ENCODE measurements at places on chromosomes 12 and 14.
A peak's percentile ranks its signal among the peaks of the same experiment; 100 is the strongest.

DNA sequence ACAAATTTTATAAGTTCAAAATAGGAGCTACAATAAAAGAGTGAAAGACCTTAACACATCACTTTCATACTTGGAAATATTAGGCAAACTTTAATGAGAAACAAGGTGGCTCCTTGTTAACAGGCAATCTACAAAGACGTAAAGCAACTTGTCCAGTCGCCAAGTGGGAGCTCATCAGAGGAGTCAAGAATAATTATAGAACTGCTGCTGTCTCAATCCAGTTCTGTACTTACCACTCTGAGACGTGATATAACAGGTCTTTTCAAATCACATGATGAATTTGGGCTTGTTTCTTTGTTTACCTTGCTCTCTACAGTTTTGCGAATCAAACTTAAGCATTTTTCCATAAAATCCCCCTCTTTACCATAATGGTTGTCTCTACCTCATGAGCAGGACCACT lies 3.6 kb downstream of the YBX3 start:
- DNase-seq = no peak

DNA sequence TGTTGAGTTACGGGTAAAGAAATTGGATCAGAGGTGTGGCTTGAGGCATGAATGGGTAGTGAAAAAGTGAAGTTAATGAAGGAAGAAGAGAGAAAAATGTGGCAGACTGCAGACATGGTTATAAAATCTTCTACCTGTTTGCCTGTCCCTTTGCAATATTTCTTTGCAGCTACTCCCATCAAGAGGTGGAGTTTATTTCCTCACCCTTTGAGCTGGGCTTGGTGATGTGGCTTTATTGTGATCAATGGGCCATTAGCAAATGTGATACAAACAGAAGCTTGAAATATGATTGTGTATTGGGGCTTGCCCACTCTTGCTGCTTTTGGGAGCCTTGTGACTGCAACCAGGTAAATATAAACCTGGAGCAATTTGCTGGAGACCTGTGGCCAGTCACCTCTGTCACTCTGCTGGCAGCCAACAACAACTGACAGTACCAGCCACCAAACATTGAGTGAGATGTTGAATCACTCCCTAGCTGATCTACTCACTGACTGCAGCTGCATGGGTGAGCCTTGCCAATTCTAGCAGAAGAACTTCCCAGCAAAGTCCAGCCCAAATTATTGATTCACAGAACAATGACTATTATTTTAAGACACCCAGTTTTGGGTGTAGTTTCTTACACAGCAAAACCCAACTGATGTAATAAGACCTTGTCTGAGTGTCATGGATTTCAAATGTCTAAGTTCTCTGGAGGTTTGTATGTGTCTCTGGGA lies 151.0 kb upstream of the ATP2B1 start:
- DNase-seq = no peak

DNA sequence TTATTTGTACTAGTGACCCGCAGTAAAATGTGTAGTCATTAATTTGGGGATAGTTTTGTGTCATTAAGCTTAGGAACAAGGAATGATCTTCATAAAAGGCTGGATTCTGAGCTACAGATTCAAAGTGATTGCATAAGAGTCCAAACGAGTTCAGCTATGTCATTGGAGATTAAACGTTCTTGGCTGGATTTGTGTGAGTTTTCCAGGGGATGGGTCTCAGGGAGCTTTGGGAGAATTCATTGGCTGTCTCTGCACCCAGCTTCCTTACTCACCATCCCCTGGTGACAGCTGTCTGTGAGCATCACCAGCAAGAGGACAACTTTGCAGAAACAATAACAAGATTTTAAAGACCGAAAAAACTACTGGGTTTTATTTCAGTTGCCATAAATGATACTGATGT lies 130.4 kb downstream of the DAAM1 start:
- no peak for DNase-seq

GRCh38 chr12:127774828-127775227 lies 492.1 kb upstream of the TMEM132C start:
- no peak for DNase-seq

DNA sequence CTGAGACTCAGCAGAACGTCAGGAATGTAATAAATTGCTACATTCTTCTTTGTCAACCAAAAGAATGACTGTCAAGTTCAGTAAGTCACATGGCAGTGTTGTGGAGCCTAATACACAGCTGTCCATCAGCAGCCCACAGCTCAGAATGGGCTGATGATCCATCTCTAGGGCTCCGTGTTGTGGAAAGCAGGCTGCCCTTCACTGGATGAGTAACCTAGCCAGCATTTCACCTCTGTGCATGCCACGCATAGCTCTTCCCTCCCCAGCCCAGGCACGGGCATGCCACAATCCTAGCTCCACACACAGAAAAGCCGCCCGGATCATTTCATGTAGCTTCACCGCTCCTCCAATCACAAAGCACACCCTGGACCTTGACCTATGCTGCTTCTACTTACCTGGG lies 878.0 kb upstream of the TMEM132C start:
- no peak for DNase-seq

DNA sequence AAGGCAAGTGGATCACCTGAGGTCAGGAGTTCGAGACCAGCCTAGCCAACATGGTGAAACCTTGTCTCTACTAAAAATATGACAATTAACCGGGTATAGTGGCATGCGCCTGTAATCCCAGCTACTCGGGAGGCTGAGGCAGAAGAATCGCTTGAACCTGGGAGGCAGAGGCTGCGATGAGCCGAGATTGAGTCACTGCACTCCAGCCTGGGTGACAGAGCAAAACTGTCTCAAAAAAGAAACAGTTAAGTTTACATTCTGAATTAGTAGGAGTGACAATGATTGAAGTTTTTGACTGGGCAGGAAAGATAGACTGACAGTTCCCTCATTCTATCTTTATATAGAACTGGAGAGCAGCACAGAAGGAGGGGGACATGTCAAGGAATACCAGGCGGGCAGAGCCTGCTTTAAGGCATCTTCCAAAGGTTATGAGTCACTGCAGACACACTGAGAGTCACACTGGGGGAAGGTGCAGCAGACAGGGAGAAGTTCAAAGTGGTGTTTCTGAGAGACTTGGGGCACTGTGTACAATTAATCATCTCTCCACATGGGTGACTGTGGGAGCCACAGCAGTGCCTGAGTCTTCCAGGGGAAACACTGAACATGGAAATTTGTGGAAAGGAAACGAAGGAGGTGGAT lies 42.8 kb upstream of the RNASE3 start:
- DNase-seq = no peak

- no peak for DNase-seq
These were observed 37.4 kb downstream of the DAD1 start for GRCh38 chr14:22551605-22551997.

DNA sequence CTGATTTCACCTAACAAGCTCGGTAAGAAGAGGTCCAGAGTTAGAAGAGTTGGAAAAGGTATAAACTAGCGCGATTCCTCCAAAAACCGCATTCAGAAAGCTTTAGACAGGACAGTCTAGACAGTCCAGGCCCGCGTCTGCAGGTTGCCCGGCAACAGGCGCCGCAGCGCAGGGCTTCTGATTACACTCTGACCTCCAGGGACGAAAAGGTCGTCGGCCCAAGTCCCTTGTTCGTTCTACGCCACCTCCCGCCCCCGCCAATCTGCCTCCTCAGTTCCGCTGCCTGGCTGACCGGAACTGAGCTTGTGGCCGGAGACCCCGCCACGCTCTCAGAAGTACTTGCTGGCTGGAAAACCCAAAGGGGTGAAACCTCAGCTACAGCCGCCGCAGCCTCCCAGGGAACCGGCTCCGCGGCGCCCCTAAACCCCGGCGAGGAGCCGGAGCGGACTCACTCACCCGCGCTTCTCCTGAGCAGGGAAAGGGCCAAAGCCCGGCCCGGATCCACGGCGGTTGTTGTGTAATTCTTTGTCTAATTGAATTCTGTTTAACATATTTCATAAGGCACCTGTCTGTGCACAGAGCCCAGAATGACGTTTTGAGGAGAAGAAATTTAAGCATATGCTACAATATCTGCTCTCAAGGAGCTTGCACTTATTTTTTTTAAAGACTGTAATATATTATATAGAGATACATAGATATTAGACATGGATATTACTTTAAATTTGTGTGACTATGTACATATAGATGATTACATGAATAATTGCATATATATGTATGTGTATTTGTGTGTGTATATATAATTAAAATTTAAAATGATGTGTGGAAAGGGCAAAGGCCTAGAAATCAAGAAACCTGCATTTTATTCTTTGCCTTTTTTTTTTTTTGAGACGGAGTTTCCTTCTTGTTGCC lies at the start of gene CAPS2:
CAPS2 (minus strand) TSS at position 407 of the 909 bp plus-strand sequence. CDS start 3,826 bp downstream, outside the sequence.
- DNase-seq = peak; percentile 75

DNA sequence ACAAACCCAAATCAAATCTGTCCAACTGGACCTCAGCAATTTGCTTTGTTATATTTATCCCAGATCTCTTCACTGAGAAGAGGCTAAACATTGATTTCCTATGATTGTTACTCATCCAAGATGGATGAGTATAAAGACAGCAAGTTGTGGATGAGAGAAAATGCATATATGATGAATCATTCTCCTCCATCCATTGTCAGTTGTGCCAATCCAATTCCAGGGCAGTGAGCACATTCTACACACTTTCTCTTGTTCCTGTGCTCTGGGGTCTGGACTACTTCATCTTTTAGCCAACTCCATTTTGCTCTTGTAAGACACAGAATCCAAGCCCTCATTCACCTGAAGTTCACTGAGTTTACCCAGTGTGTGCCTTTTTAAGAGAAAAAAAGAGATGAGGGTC lies 105.7 kb downstream of the GCH1 start:
- DNase-seq = no peak

DNA sequence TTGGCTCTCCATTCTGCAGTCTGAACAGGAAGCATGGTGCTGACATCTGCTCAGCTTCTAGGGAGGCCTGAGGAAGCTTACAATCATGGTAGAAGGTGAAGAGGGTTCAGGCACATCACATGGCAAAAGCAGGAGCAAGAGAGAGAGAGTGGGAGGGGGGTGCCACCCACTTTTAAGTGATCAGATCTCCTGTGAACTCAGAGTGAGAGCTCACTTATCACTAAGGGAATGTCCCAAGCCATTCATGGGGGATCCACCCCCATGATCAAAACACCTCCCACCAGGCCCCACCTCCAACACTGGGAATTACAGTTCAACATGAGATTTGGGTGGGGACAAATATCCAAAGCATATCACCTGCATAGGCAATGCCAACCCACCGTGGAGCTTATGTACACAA lies 9.8 kb upstream of the GNG2 start:
- no peak for DNase-seq

GRCh38 chr14:81723956-81724355 lies 190.3 kb upstream of the SEL1L start:
- no peak for DNase-seq

- no peak for DNase-seq
These were observed 18.9 kb upstream of the COCH start for GRCh38 chr14:30855345-30856037.

DNA sequence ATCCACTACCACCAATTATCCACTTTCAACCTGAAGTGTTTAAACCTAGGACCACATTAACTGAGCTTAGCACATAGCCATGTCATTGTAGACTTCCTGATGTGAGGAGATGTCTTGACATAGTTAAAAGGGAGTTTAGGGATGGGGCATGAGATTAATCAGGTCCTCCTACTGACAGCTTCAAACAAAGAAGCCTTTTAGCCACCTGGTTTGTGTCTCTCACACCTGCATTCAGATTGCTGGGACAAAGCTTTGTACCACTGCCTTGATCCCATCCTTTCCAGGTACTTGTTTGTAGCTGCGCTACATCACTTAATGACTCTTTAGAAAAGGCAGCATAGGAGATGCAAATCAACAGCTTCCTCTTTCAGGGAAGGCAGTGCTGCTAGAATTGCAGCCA lies 340.7 kb upstream of the DDHD1 start:
- no peak for DNase-seq

- DNase-seq = no peak
These were observed 127.1 kb upstream of the CNTN1 start for GRCh38 chr12:40565029-40565633.

DNA sequence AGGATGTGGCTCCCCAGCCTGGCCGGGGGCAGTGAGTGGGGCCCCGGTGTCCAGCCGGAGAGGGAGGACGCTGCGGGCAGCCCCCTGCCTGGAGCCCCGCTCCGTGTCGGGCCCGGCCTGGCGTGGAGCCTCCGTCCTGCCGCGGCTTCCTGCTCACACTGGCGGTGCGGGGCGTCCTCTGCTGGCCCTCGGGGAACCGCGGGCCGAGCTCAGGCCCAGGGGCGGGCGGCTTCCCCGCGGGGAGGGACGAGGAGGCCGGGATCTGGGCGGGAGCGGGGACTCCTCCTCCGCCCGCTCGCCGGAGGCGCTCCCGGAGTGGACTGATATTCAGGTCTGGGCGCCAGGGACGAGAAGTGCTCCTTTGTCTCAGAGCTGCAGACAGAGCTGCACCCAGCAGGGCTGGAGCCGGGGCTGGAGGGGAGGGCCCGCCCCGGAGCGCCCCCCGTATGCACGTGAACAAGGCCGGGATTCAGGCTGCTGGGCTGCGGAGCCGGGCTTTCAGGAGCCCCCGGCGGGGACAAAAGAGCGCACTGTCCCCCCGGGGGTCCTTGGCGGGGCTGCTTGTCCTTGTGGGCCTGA lies 2.2 kb downstream of the MMP17 start:
- peak; percentile 24 for DNase-seq

- DNase-seq = no peak
These were observed 420.2 kb downstream of the SLC6A15 start for GRCh38 chr12:84492351-84492883.

DNA sequence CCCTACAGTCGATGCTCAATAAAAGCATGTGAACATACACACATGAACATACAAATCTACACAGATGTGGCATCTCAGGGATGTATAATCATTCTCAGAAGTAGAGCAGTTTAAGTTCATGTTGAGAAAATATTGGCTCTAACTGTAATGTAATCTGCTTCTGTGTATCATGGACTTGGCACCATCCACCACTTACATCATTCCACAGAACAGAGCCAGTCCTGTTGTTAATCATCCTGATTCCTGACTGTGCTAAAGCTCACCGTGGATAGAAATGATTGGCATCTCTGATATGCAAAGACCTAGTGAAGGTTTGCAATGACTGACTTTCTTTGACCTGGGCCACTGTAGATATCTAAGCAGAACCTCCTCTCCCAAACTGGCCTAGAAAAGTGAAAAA lies 1141.3 kb downstream of the BCL11B start:
- no peak for DNase-seq

DNA sequence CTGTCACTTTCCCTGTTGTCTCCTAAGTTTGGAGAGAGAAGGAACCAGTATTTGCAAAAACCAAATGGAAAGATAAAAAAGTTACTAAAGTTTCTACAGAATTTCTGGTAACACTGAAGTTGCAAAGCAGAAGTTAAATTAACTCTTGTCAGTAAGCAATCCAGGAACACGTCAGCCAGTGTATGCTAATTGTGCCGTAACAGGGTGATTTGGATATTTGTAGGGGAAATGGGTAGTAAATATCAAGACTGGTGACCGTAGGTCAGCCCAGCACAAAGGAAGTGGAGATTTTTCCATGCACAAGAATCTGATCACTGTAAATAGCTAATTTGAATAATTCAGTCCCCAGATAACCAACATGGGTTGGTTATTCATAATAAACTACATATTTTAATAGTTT lies 2.3 kb downstream of the CDKN1B start:
- DNase-seq = no peak

- DNase-seq = no peak
These were observed 157.4 kb downstream of the KICS2 start for GRCh38 chr12:64064706-64065105.

- peak; percentile 62 for DNase-seq
These were observed 458 bp downstream of the KHNYN start for GRCh38 chr14:24430143-24430681.

Measured in stimulated activated CD4-positive, alpha-beta T cell treated with anti-CD3 and anti-CD28 coated beads, Interleukin-4, amount 100 ng/mL, for 1 hour (primary cell).